ENCODE measurements at places on chromosomes 5 and 9.
A peak's percentile ranks its signal among the peaks of the same experiment; 100 is the strongest.

- DNase-seq = no peak
Measured at GRCh38 chr5:102014371-102014770, 281.7 kb downstream of the SLCO4C1 start.

DNA sequence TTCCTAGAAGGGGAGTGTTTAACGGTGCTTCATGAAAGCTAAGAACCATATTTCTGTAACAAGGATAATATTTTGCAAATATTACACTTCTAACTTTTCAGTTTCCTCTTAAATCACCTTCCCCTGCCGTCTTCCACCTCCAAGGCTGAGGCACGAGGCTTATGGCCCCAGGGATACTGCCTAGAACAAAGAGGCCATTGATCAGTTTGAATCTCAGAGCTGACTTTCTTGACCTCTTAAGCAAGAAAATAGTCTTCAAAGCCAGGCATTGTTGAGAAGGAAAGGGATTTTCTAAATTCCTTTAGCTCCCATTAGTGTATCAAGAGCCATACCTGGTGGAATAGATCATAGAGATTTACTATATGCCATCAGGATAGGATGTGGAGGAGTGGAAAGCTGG is 566.2 kb downstream of the BNC2 start:
- no peak for DNase-seq

- DNase-seq = no peak
Measured at GRCh38 chr9:96215841-96216240, 86.1 kb downstream of the HSD17B3 start.

DNA sequence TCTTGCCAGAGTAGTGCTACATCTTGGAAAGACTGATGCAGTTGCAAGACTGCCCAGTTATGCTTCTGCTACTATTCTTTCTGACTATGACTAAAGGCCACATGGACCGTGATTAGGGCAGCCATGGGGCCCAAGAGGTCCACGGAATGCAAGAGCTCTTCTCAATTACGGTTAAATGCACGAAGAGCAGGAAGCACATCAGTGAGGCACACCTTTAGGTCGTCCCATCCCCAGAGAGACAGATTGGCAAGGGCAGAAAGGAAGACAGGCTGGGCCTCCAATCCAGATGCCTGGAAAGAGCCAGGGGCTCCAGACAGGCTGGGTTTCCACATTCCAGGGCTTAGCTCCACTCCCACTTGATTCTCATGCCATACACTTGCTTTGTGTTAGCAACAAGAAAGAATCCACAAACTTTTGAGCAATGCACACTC is 132.3 kb upstream of the SLIT3 start:
- no peak for DNase-seq

DNA sequence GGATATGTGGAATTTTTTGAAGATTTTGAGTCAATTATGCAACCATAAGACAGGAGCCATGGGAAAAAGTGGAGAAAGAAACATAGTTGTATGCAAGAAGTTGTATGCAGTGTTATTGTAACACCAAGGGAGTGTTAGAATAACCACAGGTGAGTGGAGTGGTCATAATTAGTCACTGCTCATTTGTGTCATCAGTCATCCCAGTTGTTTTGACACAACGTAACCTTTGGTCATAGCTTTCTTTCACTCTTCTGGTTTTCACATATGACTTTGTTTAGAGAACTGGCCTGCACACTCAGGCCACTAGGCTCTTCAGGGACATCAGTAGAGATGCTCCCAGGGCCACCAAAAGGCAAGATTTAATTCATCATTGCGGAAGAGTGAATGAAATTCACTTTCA is 158.7 kb upstream of the HMHB1 start:
- no peak for DNase-seq

DNA sequence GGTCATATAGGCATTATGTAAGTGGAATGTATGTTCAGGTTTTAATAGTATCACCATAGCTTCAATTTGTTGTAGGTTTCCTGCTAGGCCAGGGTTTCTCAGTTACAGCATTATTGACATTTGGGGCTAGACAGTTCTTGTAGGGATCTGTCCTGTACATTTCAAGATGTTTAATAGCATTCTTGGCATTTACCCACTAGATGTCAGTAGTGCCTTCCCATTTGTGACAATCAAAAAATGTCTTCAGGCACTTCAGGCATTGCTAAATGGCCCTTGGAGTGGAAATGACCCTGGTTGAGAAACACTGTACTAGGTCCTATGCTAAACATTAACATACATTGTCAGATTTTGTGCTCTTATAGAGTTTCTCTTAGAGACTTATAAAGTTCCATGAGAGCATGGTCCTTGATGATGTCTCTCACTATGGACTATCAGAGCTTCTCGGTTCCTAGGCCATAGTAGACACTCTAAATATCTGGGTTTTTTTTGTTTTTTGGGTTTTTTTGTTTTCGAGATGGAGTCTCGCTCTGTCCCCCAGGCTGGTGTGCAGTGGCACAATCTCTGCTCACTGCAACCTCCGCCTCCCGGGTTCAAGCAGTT is 1.4 kb downstream of the KIF20A start:
- peak; percentile 61 for DNase-seq
